IPS DF 6.9 (cell line): ENCODE measurements at places on chromosomes 7 and 10.

- DNase-seq, result no peak
Observed at GRCh38 chr10:113285305-113285704, 267.5 kb upstream of the HABP2 start.

GRCh38 chr10:66405566-66405965 lies 520.3 kb upstream of the LRRTM3 start:
- no peak for DNase-seq

- peak; percentile 52 for DNase-seq
Observed at GRCh38 chr7:128381161-128381821, 19.8 kb upstream of the PRRT4 start.

- DNase-seq, result no peak
Observed at GRCh38 chr7:76514926-76515771, 4.8 kb downstream of the UPK3B start.

DNA sequence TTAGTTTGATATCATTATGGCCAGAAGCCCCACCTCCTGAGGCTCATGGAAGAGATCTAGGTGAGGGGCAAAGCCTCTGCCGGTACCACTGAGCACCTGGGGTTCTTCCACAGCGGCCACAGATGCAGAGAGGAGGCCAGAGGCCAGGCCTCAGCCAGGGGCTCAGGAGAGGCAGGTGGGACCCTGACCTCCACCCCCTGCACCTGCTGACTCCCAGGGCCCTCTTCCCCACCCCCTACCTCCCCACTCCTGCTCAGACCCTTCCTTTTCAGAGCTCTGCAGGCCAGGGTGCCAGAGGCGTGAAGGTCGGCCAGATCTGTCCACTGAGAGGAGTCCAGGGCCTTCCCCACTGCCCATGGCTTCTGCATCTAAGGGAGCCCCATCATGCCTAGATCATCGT lies 178.7 kb upstream of the PPP2R2D start:
- DNase-seq, result no peak

GRCh38 chr10:61643316-61643751 lies 19.4 kb upstream of the CABCOCO1 start:
- DNase-seq, result no peak

DNA sequence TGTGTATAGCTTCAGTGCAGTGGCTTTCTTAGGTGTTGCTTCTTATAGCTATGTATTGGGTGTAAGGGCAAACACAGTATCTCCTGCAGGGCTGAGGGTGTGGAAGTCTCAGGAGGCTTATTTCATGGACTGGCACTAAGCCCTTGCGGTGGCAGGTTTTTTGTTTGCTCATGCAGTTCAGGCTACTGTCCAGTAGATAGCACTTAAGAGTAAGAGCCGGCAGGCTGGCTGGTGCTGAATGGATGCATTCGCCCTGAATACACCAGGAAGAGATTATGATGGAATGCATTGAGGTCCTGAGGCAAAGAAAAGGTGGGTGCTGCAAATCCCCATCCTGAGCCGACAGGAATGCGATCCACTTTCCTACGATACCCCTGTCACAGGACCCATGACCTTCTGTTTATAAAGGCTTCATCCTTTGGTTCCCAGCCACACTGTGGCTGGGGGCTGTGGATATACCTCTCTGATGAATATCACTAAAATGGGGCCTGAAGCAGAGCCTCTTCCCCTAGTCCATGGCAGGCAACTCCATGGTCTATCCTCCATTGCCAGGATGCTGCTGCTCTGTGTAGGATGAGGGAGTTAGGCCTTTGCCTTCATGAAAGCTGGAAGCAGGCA lies 44.9 kb downstream of the ANXA8 start:
- DNase-seq, result peak; percentile 33

GRCh38 chr10:14087566-14087965 lies 243.2 kb downstream of the FRMD4A start:
- no peak for DNase-seq

DNA sequence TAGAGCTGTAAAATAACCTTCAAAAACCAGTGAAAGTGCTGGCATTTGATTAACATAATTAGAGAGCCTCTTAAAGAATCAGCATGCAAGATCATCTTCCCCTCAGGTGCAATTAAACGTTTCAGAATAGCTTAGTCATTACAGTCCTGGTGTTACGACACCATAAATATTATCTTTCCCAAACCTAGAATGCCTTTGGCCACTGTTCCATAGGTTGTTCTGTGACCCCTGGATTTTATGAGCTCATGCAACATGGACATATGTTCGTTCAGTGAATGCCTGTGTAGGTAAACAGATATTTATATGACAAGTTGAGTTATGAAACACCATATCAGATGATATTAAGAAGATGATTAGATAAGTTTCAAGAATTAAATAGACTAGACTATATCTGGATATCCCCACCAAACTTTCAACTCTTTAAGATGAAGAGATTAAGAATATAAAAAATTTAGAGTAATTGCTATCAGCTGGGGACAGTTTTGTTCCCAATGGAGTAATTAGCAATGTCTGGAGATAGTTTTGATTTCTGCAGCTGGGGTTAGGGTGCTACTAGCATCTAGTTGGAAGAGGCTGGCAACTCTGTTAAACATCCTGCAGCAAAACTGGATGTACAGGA lies 263.5 kb upstream of the DKK1 start:
- no peak for DNase-seq

DNA sequence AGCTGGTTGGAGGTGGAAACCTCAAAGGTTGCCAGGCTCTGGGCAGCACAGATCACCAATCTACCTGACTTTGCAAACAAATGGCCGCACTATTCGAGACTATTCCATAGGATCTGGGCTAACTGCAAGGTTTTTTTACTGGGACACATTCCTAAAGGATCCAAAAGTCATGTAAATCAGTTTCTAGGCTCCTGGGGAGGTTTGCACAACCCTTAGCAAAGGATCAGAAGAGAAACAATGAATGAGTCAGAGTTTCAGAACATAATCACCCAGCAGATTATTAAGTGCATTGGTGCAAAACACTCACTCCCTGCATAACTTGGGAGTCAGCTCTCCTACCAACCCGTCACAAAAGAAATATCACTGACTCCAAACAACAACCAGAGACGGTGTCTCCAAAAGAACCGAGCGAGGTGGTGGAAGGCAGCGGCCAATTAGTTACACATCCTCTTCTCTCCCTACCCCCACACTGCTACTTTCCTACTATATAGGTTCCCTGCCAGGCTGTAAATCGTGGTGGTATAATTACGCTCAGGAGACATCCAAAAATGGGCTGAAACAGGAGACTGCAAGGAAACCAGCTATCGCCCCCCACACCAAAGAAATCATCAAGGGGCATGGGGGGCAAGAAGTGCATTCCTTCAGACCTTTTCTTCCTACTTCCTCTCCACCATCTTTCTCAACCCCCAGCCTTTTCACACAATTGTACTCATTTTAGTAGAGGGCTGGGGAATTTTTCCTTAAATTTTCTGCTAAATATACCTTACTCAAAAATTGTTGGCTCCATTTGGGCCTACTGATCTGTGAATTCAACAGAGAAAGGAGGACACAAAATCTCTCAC lies 3.2 kb downstream of the UBE2H start:
- DNase-seq, result peak; percentile 31

GRCh38 chr10:28738200-28738599 lies 60.9 kb downstream of the BAMBI start:
- no peak for DNase-seq

GRCh38 chr7:1802899-1803298 lies 132.8 kb downstream of the ELFN1 start:
- DNase-seq, result no peak

DNA sequence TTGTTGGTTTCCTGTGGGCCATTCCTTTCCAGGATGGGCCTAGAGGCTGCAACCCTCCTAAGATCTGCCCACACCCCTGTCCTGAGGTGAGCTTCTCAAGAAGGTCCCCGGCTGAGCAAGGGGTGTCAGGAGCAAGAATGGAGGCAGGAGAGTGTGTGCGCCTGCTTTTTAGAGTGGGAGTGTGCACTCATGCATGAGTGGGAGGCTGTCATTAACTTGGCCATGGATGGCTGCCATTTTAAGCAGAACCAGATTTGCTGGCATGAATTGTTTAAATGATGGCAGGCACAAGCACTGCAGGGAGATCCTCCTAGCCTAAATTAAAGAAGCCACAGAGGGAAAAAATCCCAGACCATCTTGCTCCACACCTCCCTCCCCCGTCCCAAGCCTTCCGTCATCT lies 2.9 kb upstream of the SGPL1 start:
- DNase-seq, result no peak

GRCh38 chr10:33542752-33543505 lies 208.5 kb upstream of the NRP1 start:
- no peak for DNase-seq

- no peak for DNase-seq
Observed at GRCh38 chr7:40297741-40298311, 163.0 kb downstream of the SUGCT start.

GRCh38 chr7:8232999-8233847 lies 28.7 kb downstream of the ICA1 start:
- no peak for DNase-seq
